ENCODE measurements at places on chromosomes 2 and 18.

GRCh38 chr2:38098421-38099098 is 22.6 kb upstream of the CYP1B1 start:
- DNase-seq = no peak

DNA sequence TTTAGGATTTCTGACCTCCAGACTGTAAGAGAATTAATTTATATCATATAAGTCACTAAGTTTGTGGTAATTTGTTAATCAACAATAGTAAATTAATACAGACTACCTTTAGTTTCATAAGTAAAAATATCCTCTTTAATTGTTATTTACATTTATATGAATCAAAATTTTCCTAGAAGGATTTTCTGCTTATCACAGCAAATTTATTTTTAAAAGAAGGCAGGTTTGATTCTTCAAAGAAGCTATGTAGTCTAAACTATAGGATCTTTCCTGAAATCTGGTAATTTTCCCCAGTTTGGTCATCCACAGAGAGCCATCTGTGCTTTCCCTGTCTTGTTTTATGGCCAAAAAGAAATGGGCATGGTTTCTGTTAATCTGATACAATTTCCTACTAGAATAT is 13.1 kb upstream of the VRK2 start:
- no peak for DNase-seq

GRCh38 chr18:70417847-70418246 is 129.0 kb downstream of the SOCS6 start:
- no peak for DNase-seq

DNA sequence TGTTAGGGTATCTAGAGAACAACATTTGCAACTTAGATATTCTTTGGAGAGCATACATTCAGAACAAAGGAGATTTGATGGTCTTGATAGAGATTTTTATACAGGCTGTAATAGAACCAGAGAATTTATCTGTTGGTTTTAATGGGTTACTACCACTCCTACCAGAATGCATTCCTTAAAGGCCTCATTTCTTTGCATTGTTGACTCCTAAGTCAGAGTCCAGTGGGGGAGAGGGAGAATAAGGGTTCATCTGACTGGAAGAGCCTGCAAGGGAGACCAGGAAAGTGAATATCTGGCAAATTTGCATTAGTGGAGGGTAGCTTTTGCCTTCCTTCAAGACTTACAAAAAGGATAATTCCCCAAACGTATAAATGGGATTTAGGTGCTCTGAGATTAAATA is 29.7 kb downstream of the AGPS start:
- no peak for DNase-seq

DNA sequence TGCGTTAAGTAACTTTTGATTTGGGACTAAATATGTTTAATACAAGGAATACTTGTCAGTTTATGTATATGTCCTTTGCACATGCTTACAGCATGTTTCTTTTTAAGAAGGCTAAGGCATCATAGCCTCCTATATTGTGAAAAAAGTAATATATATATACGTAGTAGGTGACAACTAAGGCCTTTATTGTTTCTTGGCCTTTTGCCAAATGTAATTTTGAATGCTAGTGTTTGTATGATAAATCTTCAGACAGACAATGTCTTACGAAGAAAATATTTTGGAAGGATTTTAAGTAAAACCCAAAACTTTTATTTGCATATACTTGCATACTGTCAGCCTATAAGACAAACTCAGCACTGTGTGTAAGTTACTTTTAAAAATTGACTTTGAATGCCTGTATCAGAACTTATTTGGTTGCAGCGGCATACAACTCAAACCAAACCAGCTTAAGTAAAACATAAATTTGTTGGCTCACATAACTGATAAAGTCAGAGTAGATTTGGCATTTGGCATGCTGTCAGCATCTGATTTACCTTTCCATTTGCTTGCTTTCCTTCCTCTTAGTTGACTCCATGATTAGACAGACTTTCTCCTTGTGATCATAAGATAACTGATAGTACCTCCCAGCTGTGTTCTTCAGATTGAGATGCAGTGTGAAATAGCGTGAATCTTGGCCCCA is 24.4 kb downstream of the UBE2E3 start:
- DNase-seq = no peak

GRCh38 chr18:2147476-2148230 is 423.7 kb downstream of the METTL4 start:
- DNase-seq = no peak

Measured in HCEC 1CT (cell line).